ENCODE measurements at places on chromosomes 4 and X. TPM values are rescaled to one million over a fixed set of nuclear protein-coding genes. Genes with fewer than 3 reads are reported as not detected.

The TMPRSS11E gene
- total RNA-seq = not detected

The BEX5 gene
- 33.2 TPM for total RNA-seq

The CTAG1B gene
- total RNA-seq = not detected

The SLC6A8 gene
- 22.5 TPM for total RNA-seq

The HSFX1 gene
- 2.2 TPM for total RNA-seq

The MYL5 gene
- total RNA-seq = 27.3 TPM

The CLNK gene
- under 0.01 TPM for total RNA-seq

The SERPINA7 gene
- not detected for total RNA-seq

The CPLX1 gene
- 15.4 TPM for total RNA-seq

All from spinal cord (tissue), 10 donors.